ENCODE measurements at places on chromosomes 12 and 14.

DNA sequence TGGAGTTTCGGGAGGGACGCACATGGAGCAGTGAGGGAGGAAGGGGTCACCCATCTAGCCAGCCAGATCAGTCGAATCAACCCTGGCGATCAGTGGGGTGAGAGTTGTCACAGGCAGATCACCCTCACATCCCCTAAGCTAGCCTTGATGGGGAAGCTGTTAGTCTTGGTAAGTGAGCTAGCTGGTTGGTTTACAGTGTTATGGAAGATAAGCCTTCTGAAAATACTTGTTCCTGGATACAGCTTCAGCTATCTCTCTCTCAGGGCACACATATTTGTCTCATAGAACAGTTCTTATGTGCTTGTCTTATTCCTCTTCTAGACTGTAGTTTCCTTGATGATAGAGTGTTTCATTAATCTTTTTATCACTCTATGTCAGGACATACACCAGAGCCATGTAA is 26.2 kb upstream of the MANSC4 start:
- no peak for DNase-seq

GRCh38 chr12:25107920-25108319 is 87.0 kb downstream of the DNAI7 start:
- no peak for DNase-seq

- no peak for DNase-seq
Measured at GRCh38 chr12:131628023-131628740, 82.7 kb upstream of the SFSWAP start.

GRCh38 chr12:55280991-55281390 is 15.4 kb downstream of the OR6C6 start:
- no peak for DNase-seq

GRCh38 chr12:8860165-8860961 is 37.9 kb downstream of the A2ML1 start:
- peak; percentile 22 for DNase-seq
